AG09309 (cell line): ENCODE measurements at places on chromosomes 6 and 20.

DNA sequence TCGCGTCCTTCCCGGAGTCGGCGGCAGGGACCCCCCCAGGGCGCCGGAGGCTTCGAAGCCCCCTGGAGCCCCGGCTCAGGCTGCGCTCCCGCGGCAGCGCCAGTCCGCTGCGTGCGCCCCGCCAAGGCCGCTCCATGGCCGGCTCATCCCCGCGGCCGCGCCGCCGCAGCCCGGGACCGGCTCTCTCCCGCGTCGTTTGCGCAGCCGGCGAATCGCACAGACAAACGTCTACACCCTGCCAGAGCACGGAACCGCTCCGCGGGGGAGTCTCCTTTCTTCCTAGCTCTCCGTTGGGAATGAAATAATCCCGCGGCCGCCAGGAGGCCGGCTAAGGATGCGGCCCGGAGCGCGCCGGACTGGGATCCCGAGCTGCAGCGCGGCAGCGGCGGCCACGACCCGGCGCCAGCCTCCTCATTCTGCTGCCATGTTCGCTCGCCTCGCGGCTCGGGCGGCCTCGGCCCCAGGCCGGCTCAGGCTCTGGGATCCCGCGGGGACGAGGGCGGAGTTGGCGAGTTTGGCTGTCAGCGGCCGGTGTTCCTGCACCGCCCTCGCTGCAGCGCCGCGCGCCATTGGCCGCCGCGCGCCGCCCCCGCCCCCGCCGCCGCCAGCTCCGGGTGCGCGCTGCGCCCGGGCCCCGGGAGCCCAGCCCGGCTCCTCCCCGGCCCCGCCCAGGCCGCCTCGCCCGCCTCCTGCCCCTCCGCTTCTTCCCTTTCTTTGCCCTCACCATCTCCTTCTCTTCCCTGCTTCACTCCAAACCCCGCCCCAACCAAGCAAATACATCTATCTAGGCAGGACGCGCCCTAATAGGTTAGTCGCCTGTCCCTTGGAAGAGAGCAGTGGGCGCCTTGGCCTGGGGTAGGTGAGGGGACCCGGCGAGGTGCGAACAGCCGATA, at the start of gene GFOD1:
Gene GFOD1 (minus strand): TSS at position 479 of the 893 bp plus-strand sequence. CDS start 710 bp downstream, outside the sequence.
- peak; percentile 41 for DNase-seq

DNA sequence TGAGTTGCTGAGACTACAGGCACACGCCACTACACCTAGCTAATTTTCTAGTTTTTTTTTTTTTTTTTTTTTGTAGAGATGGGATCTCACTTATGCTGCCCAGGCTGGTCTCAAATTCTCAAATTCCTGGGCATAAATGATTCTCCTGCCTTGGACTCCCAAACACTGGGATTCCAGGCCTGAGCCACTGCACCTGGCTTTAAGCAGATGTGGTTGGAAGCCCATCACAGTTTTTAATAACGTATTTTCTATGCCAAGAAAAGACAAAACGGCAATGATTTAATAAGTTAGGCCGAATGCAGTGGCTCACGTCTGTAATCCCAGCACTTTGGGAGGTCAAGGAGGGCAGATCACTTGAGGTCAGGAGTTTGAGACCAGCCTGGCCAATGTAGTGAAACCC, 456.6 kb downstream of the PRKN start:
- no peak for DNase-seq

GRCh38 chr6:69791065-69791471, 5.7 kb downstream of the LMBRD1 start:
- DNase-seq: no peak

- no peak for DNase-seq
These were observed 65.2 kb downstream of the RIPOR3 start for GRCh38 chr20:50625986-50626677.

- DNase-seq: peak; percentile 68
These were observed 38.5 kb downstream of the TPD52L1 start for GRCh38 chr6:125191916-125192609.

GRCh38 chr6:167719920-167720319, 106.8 kb upstream of the AFDN start:
- no peak for DNase-seq

DNA sequence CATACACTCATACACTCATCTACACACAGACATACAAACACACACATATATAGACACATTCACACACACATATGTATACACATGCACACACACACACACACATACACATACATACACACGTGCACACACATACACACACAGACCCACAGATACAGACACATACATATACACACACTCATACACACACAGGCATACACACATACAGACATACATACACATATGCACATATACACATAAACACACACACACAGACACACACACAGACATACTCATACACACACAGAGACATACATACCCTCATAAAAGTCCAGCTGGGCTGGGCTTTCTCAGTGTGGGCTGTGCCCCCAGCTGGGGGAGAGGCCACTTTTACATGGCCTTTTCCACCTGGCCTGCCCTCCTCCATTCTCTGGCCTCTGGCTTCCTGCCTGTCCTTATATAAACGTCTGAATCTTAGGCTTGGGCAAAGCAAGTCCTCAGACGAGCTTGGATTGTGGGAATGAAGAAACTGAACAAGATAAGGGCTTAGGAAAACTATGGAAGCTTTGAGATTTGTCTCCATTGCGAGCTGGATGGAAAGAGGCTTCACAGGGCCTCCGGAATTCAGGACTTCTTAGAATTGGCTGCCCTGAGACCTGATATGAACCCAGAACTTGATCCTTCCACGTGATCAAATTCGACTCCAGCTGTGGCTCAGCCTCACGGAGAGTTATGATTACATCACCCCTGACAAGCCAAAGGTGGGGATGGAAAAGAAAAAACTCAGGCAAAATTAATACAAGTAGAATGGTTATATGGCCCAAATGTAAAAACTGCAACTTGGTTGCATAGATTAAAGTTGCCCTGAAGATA, 22.5 kb upstream of the CST3 start:
- DNase-seq: no peak

- no peak for DNase-seq
These were observed 7.4 kb upstream of the LAMA5 start for GRCh38 chr20:62374331-62375152.

DNA sequence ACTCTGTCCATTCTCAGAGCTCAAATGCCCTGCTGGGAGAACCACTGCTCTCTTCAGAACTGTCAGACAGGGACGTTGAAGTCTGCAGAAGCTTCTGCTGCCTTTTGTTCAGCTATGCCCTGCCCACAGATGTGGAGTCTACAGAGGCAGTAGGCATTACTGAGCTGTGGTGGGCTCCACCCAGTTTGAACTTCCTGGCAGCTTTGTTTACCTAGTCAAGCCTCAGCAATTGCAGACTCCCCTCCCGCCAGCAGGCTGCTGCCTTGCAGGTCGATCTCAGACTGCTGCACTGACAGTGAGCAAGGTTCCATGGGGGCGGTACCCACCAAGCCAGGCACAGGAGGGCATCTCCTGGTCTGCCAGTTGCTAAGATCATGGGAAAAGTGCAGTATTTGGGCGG, 21.8 kb upstream of the UFL1 start:
- no peak for DNase-seq

DNA sequence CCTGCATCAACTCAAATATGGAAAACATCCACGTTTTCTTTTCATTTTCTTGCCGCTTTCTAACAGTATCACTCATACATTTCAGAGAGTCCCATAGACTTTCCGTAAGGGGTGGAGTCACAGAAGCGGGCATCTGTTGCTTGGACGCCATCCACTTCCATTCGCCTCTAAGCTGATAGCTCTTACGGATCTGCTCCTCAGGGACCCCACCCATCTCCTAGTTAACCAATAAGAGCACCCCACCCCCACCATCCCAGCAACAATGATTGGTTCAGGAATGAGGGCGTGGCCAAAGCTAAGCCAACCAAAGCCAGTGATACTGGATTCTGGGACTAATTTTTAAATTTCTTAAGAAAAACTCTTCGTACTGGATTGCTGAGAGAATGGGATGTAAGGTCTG, 42.4 kb downstream of the SLC2A10 start:
- no peak for DNase-seq

- no peak for DNase-seq
These were observed 49.3 kb upstream of the FAM83C start for GRCh38 chr20:35341366-35342028.

DNA sequence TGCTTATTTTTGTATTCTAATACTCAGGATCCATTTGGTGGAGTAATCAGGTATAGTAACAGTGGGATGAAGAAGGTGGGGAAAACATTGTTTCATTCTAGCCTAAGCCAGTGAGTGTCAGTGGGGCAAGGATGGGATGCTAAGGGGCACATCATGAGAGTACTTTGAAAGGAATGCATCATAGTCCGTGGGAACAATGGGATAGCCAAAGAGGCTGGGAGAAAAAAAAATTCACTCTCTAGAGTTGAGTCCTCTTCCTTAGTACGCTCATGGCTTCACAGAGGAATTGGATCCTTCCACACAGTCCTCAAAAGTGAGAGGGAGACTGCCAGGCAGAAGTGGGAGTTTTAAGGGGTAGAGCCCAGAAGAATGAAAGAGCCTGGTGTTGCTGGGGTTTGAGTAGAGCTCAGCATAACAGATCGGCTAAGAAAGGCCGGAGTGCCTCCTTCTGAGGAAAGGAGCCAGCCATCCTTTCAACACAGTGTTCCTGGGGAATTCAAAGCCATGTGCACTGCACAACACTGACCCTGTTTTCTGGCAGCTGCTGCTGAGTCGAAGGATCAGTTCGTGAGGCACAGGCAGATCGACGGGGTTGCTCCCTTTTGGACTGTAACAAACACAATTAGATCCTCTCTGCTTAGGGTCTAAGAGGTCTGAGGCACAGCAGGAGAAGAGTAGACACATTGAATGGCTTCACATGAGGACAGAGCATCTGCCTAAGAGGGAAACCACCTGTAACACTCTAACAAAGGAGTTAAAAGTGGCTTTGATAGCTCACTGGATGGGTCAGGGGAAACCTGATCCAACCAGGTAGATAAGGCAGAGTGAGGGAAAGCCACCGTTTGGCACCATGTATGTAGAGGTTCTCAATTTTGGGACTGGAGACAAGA, 61.2 kb downstream of the ELOVL5 start:
- no peak for DNase-seq

DNA sequence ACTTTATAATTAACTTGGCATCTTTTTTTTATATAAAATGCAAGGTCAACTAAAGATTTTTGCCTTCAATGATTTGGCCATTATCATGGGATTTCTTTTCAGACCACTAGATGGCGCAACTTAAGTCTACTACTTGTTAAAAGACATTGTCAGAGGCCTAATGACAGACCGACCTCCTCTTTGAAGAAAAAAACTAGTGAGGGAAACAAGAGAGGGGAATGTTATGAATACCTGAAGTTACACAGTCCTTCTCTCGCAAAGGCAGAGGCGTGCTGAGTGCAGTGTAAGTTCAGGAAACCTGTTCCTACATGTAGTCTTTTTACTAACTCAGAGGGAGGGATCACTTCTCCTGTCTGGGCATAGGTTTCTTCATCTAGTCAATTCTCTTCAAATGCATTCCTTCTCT, 9.3 kb downstream of the TRAPPC3L start:
- peak; percentile 33 for DNase-seq

DNA sequence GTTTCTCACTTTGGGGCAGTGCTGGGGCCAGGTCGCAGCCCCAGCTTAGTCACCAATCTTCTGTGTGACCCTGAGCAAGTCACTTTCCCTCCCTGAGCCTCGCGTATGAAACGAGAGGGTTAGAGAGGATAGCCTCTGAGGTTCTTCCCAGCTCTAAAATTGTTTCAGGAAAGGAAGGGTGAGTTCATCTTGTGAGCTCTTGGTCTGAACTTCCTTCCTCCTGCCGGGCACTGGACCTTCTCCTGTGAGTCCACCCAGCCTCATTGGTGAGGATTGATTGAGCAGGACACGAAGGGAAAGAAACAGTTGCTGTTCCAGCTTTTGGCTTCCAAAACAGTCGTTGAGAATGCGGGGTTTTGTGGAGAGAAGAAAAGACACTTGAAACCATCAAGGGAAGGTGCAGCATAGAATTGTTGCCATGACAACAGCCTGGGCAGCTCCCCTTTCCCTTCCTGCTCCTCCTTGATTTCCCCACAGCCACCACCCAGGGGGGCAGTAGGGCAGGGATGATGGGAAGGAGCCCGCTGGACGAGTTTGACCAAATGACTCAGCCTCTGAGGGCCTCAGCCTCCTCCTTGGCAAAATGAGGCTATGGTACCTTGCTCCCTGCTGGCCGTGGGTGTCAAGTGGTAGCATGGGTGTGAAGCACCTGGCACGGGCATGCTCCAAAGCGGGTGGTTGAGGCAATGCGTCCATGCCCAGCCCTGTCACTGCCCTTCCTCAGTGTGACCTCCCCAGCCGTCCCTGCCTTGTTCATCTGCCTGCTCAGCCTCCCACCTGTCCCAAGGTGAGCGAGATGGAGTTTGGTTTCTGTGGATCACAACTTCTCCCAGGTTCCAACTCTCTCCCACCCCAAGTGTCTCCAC, 107.8 kb downstream of the CDC5L start:
- no peak for DNase-seq

DNA sequence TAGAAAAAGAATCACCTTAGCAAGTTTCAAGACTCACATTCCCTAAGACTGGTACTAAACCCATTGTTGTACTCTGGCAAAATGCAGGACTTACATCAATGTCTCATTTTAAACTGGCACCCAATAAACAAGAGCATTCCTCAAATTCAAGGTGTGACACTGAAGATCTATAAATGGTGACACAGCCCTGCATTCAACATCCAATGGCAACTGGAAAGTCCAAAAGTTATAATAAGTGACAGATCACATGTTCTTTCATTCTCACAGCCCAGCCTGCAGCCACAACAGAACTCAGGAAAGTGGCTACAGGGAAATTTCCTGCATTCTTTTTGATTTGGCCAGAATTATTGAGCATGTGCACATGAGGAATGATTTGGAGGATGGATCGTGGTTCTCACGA, 57.5 kb downstream of the MBOAT1 start:
- DNase-seq: no peak

GRCh38 chr20:3820901-3821727, 767 bp downstream of the AP5S1 start:
- no peak for DNase-seq

DNA sequence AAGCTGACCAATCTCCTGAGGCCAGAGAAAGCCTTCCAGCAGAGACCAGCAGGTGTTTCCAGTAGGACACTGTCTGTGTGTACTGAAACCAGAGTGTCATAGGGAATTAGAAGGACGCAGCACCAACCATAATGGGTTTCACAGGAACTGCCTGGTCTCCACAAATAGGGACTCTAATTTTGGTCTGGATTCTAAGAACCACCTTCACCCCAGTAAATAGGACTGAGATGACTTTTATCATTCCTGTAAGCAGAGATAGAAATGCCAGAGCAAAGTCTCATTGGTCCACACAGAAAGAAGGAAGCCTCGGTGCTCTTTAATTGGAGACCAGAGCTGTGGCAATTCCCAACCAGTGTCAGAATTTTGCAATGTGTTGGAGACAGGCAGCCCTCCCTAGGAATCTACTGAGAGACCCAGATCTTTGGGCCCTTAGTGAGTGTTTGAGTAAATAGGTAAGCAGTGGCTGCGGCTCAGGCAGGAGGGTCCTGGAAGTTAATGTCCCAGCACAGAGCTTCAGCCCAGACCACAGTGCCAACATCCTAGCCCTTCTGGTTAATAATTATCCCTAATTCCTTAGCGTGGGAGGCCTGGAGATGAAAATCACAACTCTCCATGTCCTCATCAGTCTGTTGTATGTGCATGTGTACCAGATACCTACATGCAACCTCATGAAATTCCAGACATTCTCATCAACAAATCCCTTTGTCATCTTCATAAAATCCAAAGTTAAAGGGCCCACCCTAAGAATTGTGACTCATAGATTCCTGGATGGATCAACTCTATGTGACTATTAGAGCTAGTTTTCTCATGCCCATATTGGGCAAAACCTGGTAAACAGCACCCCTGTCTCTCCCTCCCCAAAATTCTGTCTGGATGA, 81.2 kb downstream of the UNC5CL start:
- DNase-seq: peak; percentile 85
